ENCODE measurements at places on chromosomes 5 and 9. TPM values are rescaled to one million over a fixed set of nuclear protein-coding genes. Genes with fewer than 3 reads are reported as not detected.

The PRUNE2 gene
- 3.5 TPM for polyA plus RNA-seq

The CRB2 gene
- polyA plus RNA-seq = 0.01 TPM

The PRLR gene
- polyA plus RNA-seq = 0.25 TPM

The DDX4 gene
- not detected for polyA plus RNA-seq

The ADGRD2 gene
- polyA plus RNA-seq = not detected
